ENCODE measurements at places on chromosomes 2 and 18.

GRCh38 chr2:126719833-126720351, 63.9 kb downstream of the GYPC start:
- DNase-seq: no peak

- DNase-seq: no peak
These were observed 39.7 kb downstream of the CDCA7 start for GRCh38 chr2:173394091-173394974.

DNA sequence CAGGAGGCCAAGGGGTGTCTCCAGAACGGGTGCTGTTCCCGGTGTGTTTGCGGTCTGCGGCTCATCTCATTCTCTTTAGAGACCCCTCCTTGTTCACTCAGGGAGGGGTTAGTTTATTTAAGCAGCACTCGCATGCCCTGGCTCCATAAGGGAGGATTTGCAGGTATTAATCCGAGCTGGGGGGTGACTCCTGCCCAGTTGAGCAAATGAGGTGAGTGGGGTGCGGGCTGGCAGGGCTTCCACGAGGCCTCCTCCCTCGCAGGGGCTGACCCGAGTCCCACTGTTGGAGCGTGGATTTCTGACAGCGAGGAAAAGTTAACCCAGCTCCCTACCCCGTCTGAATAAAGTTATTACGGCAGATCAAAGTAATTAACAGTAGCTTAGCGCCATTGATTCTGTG, 371.8 kb upstream of the SALL3 start:
- no peak for DNase-seq

- no peak for DNase-seq
These were observed 141.3 kb upstream of the SLC35G4 start for GRCh38 chr18:11468120-11468519.

GRCh38 chr2:239917957-239918481, 107.1 kb downstream of the NDUFA10 start:
- DNase-seq: no peak

- peak; percentile 8 for DNase-seq
These were observed 110.7 kb downstream of the QPCT start for GRCh38 chr2:37454851-37455762.

Data from COR-L47 (cell line).